ENCODE measurements at places on chromosomes 12 and 14. TPM values are rescaled to one million over a fixed set of nuclear protein-coding genes. Genes with fewer than 3 reads are reported as not detected.

MMP14 gene
- total RNA-seq: 90.6 TPM

IL22 gene
- not detected for total RNA-seq

ESPL1 gene
- 0.36 TPM for total RNA-seq

SSTR1 gene
- total RNA-seq: 0.53 TPM

CEBPE gene
- not detected for total RNA-seq

DNA sequence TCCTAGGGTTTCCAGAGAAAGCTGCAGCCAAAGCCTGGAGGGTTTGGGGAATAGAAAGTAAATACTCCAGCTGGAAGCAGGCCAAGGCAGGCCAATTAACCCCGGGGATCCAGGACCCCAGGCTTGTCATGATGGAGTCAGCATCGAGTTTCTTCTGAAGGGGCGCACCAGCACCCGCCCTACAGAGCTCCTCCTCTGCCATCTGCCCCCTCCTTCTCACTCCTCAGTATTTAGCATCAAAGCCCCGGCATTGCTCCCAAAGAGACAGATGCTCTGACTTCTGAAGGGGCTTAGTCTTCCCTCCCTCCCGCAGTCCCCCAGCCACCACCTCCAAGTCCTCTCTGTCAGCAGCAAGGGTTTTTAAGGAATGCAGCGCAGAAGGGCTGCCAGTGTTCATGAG is 285.1 kb upstream of the NOS1 start:
- no peaks in the 10 kb centered on the region for H3K36me3 ChIP-seq
- H3K27ac ChIP-seq: no peak overlapping the region
- no peak for DNase-seq
- H3K4me1 ChIP-seq: no peaks in the 10 kb centered on the region
- H3K4me3 ChIP-seq: no peak overlapping the region

DNA sequence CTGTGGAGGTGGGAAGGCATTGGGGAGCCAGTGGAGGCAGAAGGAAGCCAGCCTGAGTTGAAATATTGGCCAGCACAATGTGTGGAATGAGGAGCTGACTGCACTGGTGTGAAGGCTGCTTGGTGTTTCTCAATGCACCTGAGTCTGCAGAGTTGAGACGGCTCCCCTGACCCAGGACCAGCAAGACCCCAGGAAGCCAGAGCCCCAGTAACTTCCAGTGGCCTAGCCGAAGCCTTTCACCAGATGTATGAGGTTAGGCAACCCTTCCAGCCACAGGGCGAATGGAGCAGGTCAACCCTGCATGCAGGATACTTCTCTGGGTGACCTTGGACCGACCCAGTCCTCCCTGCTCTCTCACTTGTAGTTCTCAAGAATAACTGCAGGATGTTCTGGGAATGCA is 12.9 kb upstream of the KRT73 start:
- DNase-seq: no peak
- H3K27ac ChIP-seq: no peak overlapping the region
- no peaks in the 10 kb centered on the region for H3K36me3 ChIP-seq
- no peaks in the 10 kb centered on the region for H3K4me1 ChIP-seq

DNA sequence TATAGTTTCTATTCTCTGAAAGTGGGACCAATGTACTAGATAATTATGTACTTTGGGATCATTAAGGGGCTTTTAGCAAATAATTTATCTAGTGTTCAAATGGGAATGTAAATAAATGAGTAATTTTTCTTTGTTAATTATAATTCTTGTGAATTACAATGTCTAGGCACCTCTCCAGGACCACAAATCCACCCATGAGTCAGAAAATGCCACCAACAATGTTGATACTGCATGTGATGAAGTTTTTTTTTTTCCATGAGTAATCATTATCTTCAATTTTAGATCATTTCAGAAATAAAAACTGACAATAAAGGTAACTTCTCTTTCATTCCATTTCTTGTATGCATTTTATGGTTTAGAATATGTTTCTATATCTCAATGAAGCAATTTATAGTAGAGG is 470.3 kb downstream of the VRK1 start:
- H3K4me1 ChIP-seq: no peaks in the 10 kb centered on the region
- H3K4me3 ChIP-seq: no peak overlapping the region
- no peaks in the 10 kb centered on the region for H3K36me3 ChIP-seq

DNA sequence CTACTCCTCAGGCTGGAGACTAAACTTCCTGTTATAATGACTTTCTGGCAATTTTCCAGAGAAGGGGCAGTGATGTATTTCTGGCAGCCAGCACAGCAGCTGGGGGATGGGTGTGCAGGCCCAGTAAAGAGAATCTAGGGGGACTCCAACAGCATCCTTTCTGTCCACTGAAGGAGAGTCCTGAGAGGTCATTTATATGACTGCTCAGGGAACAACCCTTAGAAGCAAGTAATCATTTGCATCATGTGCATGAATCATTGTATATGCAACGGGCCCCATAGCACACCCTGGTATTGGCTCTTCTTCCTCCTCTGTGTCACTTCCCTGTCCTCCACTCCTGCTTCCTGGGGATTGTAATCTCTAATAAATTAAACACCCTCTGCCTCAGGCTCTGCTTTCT is 493.8 kb downstream of the RPS29 start:
- H3K4me1 ChIP-seq: no peaks in the 10 kb centered on the region
- no peak overlapping the region for H3K27ac ChIP-seq
- no peaks in the 10 kb centered on the region for H3K27me3 ChIP-seq
- no peak overlapping the region for H3K4me3 ChIP-seq
- no peaks in the 10 kb centered on the region for H3K36me3 ChIP-seq

DNA sequence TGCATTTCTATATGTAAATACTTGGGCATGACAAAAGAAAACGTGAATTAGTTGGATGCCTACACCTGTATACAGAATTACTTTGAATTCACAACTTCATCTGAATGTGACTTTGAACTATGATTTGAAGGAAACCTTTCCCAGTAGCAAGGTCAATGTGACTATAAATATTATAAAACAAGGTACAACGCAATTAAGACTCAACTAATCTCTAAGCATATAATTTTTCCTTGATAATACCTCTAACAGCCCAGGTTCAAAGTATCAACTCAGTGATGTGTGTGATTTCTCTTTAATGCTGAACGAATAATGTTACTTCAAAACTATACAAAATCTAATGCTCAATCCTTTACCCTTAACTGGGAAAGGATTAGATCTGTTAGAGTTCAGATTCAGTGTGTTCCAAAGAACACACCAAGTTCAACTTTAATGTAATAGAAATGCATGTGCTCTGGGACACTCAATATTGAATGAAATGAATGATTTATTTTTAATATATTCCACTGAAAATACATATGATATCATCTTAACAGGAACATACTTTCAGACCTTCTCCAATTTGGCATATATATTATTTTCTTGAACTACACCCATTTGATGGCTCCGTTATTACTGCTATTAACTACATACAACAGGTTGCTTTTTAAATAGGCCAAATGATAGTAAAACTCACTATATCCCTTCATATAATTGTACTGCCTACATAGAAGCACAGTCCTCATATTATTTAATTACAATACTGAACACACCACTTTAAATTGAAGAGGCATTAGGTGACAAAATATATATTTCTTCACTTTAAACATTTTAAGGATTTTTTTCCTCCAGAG is 40.1 kb upstream of the MTERF2 start:
- no peak overlapping the region for H3K4me3 ChIP-seq
- H3K27me3 ChIP-seq: no peaks in the 10 kb centered on the region
- DNase-seq: no peak
- H3K36me3 ChIP-seq: no peaks in the 10 kb centered on the region
- peak overlapping the region; percentile 55 for H3K27ac ChIP-seq

- DNase-seq: no peak
- no peaks in the 10 kb centered on the region for H3K36me3 ChIP-seq
- no peaks in the 10 kb centered on the region for H3K4me1 ChIP-seq
- no peak overlapping the region for H3K27ac ChIP-seq
Measured at GRCh38 chr12:38707648-38708047, 197.7 kb downstream of the CPNE8 start.

DNA sequence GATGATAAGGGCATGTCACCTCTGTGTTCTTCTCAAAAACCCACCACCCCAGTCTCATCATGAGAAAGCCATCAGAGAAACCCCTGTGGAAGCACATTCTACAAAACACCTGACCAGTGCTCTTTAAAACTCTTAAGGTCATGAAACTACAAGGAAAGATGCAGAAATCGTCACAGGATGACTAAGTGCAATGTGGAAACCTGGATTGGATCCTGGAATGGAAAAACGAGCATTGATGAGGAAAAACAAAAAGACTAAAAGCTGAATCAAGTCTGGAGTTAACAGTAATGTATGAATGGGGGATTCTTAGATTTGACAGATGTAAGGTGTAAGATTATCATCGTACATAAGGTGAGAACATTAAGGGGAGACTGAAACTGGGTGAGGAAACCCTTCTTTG is 211.0 kb downstream of the TBX5 start:
- no peak overlapping the region for H3K4me3 ChIP-seq
- no peak for DNase-seq
- no peaks in the 10 kb centered on the region for H3K4me1 ChIP-seq
- no peaks in the 10 kb centered on the region for H3K36me3 ChIP-seq
- no peaks in the 10 kb centered on the region for H3K27me3 ChIP-seq
- H3K27ac ChIP-seq: no peak overlapping the region

GRCh38 chr12:50394469-50395029 is 1.9 kb downstream of the FAM186A start:
- H3K27ac ChIP-seq: no peak overlapping the region
- no peak overlapping the region for H3K4me3 ChIP-seq
- H3K27me3 ChIP-seq: no peaks in the 10 kb centered on the region
- DNase-seq: no peak
- no peaks in the 10 kb centered on the region for H3K4me1 ChIP-seq

DNA sequence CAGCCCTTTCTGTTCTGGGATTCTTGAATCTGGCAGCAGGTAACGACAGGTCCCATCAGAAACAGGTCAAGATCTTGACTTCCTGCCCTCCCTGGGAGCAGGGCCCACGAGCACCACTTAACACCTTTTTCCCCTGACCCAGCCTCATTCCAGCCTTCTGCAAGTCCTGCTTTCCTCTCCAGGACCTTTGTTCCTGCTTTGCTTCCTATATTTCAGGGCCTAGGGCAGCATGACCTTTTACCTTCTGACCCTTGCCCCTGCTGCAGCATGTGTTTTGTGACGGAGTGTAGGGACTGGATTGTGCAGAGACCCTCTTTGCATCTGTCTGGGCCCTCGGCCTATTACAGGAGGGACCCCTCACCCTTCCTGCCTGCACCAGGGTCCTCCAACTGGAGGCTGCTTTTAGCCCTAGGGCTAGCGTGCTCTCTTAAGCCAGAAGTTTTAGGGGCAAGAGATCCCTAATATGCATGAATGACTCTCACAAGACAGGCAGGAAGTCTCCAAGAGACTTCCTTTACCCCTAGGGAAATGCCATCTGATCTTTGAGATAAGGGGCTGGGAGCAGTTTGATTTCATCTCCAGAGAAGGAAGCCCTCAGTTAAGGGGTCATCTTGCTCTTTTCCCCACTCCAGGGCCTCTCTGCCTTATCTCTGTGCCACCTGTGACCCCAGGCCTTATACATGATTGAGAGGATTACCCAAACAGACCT is 209.4 kb upstream of the BCL2L14 start:
- H3K27ac ChIP-seq: peak overlapping the region; percentile 88
- H3K4me1 ChIP-seq: peaks cover 54% of the 10 kb centered on the region
- no peaks in the 10 kb centered on the region for H3K36me3 ChIP-seq

GRCh38 chr12:96103067-96103644 is 67.8 kb upstream of the LTA4H start:
- DNase-seq: peak; percentile 36
- H3K36me3 ChIP-seq: no peaks in the 10 kb centered on the region
- no peaks in the 10 kb centered on the region for H3K27me3 ChIP-seq
- no peak overlapping the region for H3K27ac ChIP-seq
- H3K4me1 ChIP-seq: peaks cover 28% of the 10 kb centered on the region

- peaks cover 12% of the 10 kb centered on the region for H3K4me1 ChIP-seq
- H3K27me3 ChIP-seq: no peaks in the 10 kb centered on the region
- DNase-seq: no peak
- H3K27ac ChIP-seq: no peak overlapping the region
- H3K4me3 ChIP-seq: no peak overlapping the region
Measured at GRCh38 chr12:67484791-67485480, 163.6 kb upstream of the DYRK2 start.

DNA sequence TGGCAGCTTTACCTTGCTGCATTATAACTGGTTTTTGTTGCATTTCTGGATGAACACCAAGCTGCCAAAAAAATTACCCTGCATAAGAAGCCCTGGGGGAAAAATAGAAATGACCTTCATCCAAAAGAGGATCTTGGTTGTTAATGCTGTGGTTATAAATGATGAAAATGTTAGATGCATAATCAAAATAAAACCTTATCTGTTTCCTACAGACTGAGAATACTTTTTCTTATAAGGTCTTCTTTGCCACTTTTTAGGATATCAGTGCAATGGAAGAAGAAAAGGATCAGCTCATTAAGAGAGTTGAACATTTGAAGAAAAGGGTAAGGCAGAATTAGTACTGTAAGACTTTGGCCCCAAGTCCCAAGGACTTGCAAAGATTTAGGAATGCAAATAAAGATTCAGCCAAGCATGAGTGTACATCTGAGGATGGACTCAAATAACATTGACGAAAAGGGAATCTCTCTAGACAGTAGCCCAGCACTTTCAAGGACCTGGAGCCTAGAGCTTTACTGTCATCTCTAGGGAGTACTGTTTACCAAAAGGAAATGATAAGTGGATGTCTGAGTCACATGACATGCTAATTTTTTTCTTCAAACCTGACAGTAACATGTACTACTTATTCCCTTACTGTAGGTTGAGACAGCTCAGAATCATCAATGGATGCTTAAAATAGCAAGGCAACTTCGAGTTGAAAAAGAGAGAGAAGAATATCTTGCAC is 10.7 kb downstream of the IFT81 start:
- peaks cover 89% of the 10 kb centered on the region for H3K36me3 ChIP-seq
- no peak overlapping the region for H3K4me3 ChIP-seq
- no peaks in the 10 kb centered on the region for H3K27me3 ChIP-seq
- no peak for DNase-seq
- no peak overlapping the region for H3K27ac ChIP-seq

DNA sequence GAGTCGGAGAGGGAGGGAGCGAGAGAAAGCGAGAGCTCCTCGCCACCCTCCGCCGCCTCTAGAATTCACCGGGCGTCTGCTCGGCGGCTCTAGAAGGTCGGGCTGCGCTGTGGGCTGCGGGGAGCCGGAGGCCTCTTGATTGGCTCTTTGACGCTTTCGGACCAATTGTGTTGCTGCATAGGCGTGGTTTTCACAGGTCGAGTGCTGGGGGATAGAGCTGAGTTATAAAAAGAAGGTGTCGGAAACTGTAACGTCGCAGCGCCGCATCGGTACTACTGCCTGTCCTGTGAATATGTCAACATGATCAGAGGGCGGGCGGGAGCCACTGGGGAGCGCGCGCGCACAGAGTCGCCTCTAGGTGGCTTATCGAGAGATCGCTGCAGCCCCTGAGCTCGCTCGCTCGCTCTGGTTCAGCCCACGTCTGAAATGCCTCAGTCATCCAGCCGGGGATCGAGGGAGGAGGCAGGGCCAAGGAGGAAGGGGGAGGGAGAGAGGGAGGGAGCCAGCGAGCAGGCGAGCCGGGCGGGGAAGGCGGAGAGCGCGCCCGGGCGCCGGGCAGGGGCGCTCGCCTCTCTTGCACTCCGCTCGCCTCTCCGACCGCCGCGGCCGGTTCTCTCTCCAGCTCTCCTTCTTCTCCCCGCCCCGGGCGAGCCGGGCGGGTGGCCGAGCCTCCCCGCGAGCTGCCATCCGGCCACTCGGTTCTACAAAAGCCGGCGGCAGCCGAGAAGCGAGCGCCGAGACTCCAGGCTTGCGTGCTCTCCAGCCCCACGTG is at the start of gene TBX3:
TSS of gene TBX3 (minus strand) at position 78 of the 772 bp plus-strand sequence. CDS start 975 bp downstream, outside the sequence.
- peak; percentile 92 for DNase-seq
- H3K4me1 ChIP-seq: peaks cover 18% of the 10 kb centered on the region
- H3K36me3 ChIP-seq: peaks cover 4% of the 10 kb centered on the region
- H3K27ac ChIP-seq: peak within 1 kb of the TSS; percentile 95
- peak within 1 kb of the TSS; percentile 72 for H3K4me3 ChIP-seq
- peaks cover 40% of the 10 kb centered on the region for H3K27me3 ChIP-seq

Measured in heart left ventricle (tissue), 16 donors.